Aorta (tissue), 5 donors: ENCODE measurements at places on chromosomes 12 and 14. TPM values are rescaled to one million over a fixed set of nuclear protein-coding genes. Genes with fewer than 3 reads are reported as not detected.

GRCh38 chr14:34614638-34615037 is 15.3 kb downstream of the SNX6 start:
- DNase-seq = no peak

The MYF5 gene
- total RNA-seq = not detected

DNA sequence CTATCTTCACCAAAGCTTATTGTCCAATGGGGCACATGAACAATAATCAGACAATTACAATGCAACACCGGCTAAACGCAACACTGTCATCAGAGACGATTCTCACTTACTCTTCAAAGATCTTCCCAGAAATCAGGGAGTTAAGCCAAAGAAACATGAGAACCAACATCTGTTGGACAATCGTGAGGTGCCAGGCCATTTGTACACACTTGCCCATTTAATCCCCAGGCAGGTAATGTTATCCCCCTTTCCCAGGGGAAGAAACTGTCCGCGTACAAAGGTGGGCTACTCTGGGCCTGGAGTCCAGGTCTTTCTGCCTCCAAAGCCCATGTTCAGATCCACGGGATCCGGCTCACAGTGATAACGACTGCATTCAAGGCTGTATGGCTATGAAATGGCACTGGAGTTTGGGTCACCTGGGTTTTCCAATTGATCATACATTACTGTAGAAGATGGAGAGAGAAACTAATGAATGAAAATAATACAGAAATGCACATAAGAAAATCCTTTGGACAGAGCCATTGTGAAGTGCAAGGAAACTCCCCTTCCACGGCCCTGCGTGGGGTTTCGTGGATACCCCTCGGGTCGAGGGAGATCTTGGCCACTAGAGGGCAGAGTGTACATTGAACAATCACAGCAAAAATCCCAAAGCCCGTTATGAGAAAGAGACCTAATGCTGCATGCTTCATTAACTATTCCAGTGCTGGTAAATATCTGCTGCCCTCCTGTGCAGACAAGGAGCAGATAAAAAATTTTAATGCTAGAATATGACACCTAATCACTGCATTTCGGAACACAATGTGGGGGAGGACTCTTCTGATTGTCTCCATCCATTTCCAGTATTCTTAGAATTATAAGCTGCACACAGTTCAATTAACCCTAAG is 111.4 kb downstream of the EGLN3 start:
- peak; percentile 64 for DNase-seq

The SIX6 gene
- total RNA-seq = not detected

The CD63 gene
- 1,135 TPM for total RNA-seq

The HPD gene
- total RNA-seq = 5.2 TPM

- DNase-seq = peak; percentile 72
Measured at GRCh38 chr12:27199638-27200300, 44.3 kb upstream of the STK38L start.

GRCh38 chr14:80850197-80850814 is 91.2 kb downstream of the CEP128 start:
- no peak for DNase-seq

- DNase-seq = no peak
Measured at GRCh38 chr12:94073441-94074051, 74.8 kb upstream of the PLXNC1 start.

- no peak for DNase-seq
Measured at GRCh38 chr12:127550271-127550670, 716.7 kb upstream of the TMEM132C start.

The GPD1 gene
- 3.1 TPM for total RNA-seq

- no peak for DNase-seq
Measured at GRCh38 chr12:124183172-124183571, 111.7 kb upstream of the RFLNA start.

GRCh38 chr12:51429700-51430099 is 5.1 kb downstream of the SLC4A8 start:
- DNase-seq = no peak
